RWPE1 (cell line): ENCODE measurements at places on chromosomes 1 and 21.

DNA sequence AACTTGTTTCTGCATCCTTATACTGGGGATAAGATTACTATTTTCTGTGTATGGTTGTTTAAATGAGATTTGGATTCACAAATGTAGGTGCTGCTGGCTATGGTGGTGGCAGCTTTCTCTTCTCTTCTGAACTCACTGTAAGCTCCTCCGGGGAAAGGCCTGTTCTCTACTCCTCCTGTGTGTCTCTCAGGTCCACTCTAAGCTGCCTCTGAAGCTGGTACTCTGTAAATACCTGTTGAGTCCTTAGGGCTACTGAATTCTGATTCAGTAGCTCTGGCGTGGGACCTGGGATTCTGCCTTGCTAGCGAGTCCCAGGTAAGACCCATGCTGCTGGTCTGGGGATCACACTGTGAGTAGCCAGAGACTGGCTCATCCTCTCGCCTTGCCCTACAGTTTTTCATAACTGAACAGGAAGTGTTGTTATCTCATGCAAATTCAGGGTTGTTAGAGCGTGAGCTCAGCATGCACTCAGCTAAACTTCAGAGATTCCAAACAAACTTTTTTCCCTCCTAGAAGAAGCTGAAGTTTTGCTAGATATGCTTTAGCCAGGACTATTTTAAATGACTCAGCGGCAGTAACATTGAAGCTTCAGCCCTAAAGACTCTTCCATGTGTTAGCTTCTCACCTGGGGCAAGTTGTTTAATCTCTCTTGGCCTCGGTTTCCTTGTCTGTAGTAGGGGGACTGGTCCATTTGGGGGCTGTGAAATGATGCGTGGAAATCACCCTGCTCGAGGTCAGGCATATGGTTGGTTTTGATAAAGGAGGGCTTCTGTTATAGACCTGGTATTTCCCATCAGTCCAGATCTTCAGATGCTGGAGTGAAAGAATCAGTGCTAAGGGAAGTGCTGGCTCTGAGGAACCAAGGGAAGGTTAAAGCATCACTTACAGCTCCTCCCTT lies 271.5 kb upstream of the TMEM51 start:
- DNase-seq: no peak

DNA sequence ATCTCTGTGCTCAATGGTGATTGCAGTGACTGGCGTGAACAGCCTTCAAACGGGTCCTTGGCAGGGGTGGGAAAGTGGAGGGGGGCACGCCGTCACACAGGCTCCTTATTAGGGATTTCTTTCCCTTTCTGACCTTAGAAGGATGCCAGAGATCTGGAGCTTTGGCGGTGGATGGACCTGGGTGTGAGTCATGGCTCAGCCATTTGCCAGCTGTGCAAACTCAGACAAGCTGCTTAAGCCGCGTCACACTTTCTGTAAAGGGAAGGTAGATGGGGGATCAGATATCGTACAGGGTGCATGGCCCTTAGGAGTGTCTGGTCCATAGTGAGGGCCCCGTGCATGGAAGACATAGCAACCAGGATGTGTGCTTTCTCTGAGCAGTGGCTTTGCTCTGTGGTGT lies 48.3 kb upstream of the C1orf174 start:
- peak; percentile 67 for DNase-seq

- peak; percentile 83 for DNase-seq
Observed at GRCh38 chr1:65429806-65430205, 9.3 kb downstream of the LEPR start.

DNA sequence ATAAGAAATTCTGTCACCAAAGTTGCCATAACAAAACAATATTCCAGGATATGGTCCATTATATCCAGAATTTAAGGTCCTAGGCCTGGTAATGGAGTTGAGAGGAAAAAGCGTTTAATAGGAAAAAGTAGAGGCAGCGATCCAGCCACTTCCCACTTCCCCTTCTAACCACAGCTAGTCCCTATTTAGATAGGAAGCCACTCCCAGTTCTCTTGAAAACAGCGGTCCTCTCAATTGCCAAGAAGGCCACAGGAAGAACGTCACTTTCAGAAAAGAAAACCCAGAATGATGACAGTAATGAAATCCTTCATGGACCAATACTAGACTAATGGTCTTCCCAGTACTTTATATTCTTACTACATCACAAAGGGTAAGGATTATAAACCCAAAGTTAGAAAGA lies 38.6 kb downstream of the ABL2 start:
- DNase-seq: no peak

DNA sequence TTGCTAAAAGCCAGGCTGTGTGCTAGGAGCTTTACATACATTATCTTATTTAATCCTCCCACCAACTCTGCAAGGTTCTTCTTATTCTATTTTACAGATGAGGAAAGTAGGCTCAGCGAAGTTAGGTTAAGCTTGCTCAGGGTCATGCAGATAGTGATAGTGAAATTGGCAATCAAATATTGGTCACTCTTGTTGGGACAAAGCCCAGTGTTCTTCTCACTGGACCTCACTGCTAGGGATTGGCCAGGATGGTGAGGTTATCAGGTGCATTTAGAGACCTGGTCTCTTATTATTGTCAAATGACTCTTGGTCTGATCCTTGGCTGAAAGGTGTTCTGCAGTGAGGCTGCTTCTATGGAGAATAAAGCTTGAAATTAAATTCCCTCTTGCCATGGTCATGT lies 145.1 kb downstream of the CNIH3 start:
- no peak for DNase-seq

GRCh38 chr1:197806718-197807117 lies 31.4 kb upstream of the DENND1B start:
- no peak for DNase-seq

- DNase-seq: no peak
Observed at GRCh38 chr1:61853583-61853982, 111.3 kb downstream of the PATJ start.

- DNase-seq: no peak
Observed at GRCh38 chr1:112513112-112513870, 4.5 kb downstream of the WNT2B start.

GRCh38 chr1:248924696-248925532 lies 18.9 kb downstream of the PGBD2 start:
- peak; percentile 26 for DNase-seq

- no peak for DNase-seq
Observed at GRCh38 chr1:64539781-64540218, 69.9 kb downstream of the CACHD1 start.

DNA sequence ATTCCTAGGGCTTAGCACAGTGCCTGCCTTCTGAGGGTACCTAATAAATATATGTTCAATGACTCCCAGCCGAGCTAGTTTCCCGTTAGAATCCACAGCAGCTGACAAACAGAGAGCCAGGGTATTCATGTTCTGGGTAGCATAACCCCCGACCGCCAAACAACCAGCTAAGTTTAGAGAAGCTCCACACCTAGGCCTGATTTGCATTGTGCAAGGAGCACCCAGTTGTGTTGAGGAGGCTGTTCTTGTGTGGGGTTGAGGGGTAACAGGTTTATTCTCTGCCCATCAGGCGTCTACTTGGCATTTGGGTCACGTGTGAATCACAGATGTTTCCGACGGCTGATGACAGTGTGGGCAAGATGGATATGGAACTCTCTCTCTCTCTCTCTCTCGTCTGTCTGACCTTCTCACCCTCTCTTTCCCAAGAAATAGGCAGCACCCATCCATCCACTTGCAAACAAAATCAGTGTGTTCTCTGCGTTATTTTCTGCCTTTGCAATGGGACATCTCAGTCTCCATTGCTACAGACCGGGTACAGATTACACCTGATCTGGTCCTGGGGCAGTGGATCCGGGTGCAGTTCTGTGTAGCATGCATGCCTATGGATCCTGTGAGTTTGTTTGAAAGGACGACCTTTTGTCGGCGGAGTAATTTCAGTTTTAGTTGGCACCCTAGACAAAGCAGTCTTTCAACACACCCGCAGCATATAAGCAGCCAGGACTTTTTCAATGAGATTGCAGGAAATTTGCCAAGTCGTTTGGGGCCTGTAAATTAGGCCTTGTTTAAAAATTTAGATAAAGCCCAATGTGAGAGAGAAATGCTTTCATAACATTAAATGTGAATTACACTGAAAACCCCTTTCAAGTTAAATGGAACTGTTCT lies 29.4 kb downstream of the KAZN start:
- DNase-seq: no peak

GRCh38 chr1:238562341-238562740 lies 671.6 kb upstream of the ZP4 start:
- no peak for DNase-seq

- no peak for DNase-seq
Observed at GRCh38 chr1:26616881-26617280, 78.9 kb upstream of the ARID1A start.

DNA sequence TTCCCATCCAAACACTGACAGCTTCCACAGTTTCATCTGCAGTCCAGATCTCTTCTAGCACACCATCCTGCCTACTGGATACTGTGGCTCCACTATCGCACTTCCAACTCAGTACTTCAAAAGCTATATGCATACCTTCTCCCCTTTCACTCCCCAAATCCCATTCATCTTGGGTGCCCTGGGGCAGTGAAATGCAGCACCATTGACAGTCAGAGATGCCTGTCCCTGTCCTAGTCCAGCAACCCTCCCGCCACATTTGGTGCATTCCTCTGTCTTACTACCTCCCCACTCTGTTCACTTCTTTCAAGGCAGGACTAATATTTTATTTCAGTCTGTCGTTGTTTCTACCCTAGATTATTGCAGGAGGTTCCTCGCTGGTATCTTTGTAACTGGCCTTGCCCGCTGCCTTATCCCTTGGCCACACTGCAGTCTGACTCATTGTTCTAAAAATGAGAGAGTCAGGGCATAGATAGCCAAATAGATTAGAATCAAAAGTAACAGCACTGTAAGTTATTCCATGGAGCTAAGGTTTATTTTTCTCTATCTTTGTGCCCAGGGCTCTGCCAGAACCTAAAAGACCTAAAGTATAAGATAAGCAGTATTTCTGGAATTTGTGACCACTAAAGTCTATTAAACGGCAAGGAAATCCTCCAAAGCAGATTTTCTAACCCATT lies 96.7 kb downstream of the ESRRG start:
- DNase-seq: no peak

DNA sequence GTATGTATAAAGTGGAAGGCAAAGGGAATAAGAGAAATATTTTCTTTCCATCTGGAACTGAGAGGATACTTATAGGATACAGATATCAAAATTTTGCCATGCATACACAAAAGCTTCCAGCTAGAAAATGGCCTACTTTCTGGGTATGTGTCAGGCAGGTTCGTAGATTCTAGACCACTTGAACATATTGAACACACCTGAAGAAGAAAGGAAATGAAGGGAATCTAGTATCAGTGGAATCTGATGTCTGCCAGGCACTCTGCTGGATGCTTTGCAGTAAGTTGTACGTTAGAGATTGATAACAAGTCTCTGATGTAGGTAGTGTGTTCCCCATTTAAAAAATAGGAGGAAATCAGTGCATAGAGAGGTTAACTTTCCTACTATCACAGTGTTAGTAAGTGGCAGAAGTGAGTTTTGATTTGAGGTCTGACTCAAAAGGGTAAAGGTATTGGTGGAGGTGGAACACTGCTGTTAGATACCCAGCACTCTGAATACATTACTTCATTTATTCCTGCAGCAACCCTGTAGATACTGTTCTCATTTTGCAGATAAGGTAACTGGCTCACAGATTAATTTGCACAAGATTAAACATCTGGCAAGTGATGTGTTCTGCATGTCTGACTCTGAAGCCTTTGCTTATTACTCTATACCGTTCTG lies 3.0 kb downstream of the CAMSAP2 start:
- no peak for DNase-seq

DNA sequence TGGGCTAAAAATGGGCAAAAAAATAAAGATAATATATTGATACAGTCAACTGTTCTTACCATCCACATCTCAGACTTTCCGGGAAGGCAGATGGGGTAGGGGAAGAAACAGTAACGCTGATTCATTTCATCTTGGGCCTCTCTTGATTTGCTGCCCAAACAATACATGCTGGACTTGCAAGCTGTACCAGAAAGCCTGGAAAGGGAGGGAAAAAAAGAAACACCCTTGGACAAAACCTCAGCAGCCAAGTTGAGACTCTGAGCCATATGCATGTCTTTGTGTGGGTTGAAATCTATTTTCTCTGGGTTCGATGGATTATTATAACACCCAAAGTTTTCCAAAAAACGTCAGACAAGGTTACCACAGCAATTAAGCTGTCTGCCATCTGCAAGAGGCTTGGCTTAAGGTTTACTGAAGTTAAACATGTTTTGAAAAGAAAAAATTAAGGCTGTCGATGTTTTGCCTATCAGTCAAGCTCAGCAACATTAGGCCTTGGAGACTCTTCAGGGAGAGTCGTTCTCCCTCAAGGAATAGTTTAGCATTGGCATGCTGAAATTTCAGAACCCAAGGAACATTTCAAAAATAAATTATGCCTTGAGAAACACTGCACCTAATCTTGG lies 71.2 kb downstream of the PSMG1 start:
- DNase-seq: no peak

GRCh38 chr1:56255516-56256152 lies 323.7 kb downstream of the PLPP3 start:
- no peak for DNase-seq

DNA sequence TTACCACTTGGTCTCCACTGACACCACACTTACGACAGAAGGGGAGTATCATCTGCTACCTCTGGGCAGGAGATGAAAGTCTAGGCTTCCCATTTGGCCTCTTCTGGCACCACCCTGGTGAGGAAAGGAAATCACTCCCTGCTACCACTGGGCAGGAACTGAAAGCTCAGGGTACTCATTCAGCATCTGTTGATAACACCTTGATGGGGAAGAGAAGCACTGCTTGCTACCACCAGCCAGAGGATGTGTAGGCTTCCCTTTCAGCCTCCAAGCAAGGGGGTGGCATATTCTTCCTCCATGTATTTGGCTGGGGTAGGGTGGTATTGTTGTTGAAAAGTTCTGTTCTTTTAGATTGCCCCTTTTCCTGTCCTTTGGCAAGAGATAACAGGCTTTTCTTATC lies 115.0 kb downstream of the ACBD6 start:
- DNase-seq: no peak

DNA sequence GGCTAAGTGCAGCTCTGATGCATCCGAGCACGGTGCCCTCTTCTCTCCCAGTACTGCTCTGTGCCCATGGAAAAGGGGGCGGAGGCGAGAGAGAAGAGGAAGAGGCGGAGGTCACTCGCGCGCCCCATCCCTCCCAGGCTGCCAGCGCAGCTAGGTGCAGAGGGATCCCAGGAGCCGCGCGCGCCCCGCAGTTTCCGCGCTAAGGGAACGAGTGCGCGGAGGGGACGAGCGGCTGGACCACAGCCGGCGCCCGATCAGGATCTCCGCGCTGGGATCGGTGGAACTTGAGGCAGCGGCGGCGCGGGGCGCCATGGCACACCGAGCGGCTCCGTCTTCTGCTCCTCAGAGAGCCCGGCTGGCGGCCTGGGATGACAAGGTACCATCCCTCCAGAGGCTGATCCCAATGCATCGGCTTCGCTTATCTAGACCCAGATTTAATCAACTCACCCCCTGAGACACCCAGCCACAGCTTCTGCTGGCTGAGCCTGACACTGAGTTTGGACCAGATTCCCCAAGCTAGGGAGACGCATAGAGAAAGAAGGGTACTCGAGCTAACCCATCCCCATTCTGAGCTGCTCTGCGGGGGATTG lies at the start of gene PTGFR:
TSS of gene PTGFR (plus strand) at position 114 of the 590 bp plus-strand sequence. CDS start 1,770 bp downstream, outside the sequence.
- peak; percentile 39 for DNase-seq
